Activated CD8-positive, alpha-beta memory T cell treated with anti-CD3 and anti-CD28 coated beads for 1 hour (primary cell): ENCODE measurements at places on chromosomes 7 and 10.

GRCh38 chr10:112528235-112528634 lies 81.2 kb downstream of the VTI1A start:
- DNase-seq: no peak

GRCh38 chr10:1454428-1454827 lies 282.9 kb downstream of the ADARB2 start:
- DNase-seq: no peak

DNA sequence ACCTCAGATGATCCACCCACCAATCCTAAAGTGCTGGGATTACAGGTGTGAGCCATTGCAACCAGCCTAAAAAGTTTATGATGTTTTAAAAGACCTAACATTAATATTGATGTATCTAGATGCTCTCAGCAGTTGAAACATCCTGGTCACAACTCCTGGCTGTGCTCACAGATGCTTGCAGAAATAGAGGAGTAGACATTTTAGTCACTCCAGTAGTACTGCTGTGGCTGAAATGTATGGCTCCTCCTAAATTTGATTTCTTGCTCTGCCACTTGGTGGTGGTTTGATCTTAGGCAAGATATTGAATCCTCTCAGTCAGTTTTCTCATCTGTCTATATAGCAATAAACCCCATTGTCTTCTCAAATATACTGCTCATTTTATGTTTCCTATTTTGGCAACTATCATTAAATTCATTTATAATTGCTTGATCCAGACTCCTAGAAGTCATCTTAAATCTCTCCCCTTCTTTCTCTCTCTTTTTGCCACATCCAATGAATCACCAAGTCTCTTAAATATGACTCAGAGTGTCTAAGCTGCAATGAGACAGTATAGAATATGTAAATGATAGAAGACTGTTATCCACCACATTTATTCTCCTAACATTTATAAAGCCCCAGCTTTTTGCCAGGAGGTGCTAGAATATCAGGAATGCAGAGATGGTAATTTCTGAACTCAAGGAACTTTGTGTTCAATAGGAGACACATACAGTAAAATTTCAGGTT lies 78.1 kb upstream of the NRBF2 start:
- no peak for DNase-seq

DNA sequence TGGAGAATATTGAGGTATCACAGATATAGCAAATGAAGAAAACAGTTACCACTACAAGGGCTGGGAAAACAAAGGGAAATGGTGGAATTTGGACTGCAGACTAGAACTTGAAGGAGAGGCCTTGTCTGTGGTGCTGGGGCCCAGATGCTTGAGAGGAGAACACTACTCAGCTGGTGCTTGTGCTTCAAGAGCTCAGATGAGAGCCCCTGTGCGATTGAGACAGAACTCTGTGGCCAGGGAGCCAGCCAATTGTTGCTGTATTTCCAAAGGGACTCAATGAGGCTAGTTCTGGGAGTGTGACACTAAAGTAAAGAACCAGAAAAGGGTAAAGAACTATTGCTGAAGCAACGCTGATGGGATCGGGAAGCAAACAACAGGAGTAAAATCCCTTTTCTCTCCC lies 406.5 kb upstream of the SEMA3D start:
- no peak for DNase-seq

DNA sequence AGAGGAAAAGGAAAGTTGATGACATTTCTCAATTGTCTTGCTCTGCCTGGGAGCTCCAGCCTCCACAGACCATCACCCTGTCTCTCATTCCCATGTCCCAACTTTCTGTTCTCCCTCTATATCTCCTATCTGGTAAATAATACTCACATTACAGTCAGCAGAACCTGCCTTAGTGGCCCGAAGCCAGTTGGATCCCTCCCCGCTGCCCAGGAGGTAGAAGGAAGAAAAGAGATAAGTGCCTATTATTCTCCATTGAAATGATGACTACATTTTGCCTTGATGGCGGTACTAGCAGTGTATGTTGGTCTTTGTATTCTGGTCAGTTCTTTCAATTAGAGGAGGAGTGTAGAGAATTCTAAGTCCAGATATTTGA lies 91.9 kb downstream of the CSTF2T start:
- no peak for DNase-seq

GRCh38 chr10:3482200-3482993 lies 302.6 kb downstream of the KLF6 start:
- no peak for DNase-seq

GRCh38 chr7:55556031-55556430 lies 16.3 kb downstream of the VOPP1 start:
- DNase-seq: no peak

DNA sequence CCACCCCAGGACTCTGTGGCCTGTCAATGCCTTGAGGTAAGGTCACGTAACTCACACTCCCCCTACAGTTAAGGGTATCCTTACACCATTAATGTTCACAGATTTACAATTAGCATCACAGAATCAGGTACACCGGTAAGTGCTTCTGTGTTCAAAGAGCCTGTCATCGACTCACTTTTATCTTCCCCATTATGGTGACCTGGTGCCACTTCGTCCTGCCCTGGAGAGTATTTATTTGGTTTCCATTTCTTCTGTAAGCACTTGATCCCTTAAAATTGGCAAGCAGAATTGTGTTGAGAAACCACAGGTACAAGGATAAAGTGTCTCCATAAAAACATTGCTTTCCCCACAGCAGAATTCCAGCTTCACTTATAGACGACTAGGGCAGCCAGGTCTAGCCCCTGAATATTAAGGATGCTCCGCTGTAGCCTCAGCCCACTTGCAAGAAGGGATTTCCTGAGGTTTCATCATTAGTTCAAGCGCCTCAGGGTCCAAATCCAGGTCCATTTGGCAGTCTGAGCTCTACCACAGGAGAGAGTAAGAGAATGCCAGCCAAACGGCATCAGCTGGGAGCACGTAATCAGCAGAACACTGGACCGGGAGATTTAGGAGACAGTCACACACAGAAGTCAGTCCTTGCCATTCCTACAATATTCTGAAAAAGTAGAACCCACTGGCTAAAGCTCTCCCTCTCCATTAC lies 10.1 kb downstream of the ATXN7L1 start:
- no peak for DNase-seq
